D341Med (cell line): ENCODE measurements at places on chromosomes 6 and 20.

DNA sequence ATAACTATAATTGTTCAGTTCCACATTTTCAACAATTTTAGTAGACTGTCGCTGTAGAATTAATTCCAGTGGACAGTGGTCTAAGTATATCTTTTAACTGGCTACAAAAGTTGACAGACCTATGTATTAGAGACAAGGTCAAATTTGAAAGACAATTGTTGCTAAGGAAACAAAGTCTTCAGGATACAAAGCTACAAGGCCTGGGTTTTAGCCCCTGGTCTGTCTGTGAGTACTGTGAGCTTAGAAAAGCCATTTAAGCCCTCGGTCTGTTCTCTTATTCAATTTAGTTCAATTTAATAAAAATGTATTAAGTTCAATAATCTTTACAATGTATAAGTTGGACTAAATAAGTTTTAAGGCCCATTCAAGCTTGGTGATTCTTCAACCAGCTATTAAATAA is 352.5 kb downstream of the HDGFL1 start:
- no peak for DNase-seq

- DNase-seq = peak; percentile 48
Measured at GRCh38 chr20:35954907-35955251, 577 bp upstream of the SCAND1 start.

DNA sequence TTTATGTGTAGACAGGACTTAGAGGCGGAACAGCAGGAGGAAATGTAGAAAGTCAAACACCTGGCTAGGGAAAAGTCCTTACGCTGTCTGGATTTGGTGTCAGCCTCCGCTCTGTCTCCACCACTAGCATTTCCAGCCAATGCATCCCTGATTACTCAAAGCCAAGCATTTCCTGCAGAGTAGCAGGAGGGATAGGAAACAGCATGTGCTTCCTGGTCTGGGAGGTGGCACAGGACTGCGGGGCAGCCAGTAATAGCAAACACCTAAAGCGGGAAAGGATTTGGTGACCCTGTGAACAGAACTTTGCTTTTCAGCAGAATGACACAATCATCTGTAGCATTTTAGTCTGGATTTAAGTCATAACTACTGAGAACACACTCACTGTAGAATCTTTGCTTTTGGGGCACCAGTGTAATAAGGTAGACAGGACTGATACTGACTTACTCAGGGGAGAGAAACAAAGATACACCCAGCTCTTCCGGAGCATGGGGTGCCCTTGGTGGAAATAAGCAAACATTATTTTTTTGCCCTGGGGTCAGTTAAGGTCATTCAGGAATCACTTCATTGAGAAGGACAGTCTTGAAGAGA is 133.3 kb upstream of the AHI1 start:
- no peak for DNase-seq

- peak; percentile 70 for DNase-seq
Measured at GRCh38 chr20:63898882-63899558, 4.1 kb downstream of the DNAJC5 start.

DNA sequence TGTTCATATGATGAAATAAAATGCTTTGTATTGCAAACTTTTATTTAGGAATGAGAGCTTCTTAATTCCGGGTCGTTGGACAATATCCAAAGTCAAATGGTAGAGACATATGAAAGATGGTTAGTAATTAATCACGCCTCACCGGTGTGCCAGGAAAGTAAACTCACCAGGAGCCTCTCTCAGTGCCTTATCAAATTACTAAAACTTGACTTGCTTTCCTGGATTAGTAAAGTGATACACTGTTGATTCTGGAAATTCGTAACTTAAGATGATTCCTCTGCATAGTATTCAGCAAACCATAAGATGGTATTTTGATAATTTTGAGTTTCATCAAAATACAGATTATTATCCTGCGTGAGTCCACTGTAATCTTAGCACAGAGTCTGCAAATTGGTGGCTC is 115.2 kb downstream of the PAX1 start:
- no peak for DNase-seq

DNA sequence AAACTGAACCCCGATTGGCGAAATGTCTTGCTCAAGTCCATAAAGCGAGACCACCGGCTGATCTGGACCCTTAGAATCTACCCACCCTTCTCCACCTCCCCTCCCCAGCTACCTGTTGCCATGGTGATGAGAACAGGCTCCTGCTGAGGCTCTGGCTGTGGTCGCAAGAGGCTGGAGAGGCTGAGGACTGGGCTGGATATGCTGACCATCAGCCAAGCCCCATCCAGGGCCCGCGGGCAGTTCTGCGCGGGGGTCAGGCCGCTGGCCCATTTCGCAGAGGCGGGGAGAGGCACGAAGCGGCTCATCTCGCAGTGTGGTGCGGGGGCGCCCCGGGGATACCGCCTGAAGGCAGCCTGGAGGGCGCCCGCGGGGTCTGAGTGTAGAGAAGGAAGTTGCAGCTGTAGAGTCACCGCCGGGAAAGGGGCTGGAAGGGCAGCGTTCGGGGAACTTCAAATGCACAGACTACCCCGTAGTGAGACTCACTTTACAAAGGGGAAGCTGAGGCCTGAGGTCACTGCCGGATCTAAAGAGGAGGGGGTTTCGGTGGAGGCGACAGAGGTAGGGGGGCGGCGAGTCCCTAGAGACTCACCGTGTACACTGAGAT is 671 bp downstream of the TAPBP start:
- peak; percentile 52 for DNase-seq

DNA sequence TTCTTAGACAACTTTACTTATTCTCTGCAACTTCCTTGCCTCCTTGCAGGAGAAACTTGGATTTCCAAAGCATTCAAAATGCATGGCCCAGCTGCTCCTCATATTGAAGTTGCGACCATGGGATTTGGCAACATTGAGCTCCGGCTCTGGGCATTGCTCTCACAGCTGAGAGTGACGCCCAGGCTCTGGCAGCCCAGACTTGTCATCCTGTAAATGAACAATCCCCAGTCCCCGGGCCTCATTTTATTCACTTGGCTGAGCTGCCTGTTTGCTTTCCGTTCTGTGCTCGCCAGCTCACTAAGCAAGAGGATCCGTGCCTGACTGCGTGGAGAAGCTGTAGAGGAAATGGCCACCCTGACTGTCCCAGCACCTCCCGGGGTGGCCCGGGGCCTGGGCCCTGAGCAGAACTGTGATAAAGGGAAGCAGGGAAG is 119.5 kb upstream of the CD93 start:
- DNase-seq = no peak

DNA sequence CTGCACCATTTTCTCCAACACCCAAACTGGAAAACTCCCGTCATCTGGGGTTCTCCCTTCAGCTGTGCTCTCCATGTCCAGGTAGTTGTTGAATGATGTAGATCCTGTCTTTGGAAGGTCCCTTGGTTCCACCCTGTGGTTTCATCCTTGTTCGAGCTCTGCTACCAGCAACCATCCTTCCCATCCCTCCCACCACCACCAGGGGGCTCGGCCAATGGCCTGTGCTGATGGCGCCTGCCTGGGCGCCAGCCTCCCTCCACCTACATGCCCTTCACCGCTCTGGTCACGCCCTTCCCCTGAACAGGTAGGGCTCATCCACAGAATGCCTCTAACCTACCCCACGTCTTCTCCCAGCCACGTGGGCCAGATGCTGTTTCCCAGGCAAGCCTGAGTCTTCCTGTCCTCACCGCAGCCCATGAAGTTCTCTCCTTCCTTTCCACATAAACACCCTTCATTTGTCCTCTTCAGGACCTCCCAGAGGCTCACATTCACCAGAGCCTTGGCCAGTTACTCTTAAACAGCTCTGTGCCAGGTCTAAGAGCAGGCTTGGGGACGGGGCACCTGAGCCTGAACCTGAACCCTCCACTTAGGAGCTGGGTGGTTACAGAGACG is 75.1 kb upstream of the DUSP22 start:
- DNase-seq = no peak

- DNase-seq = no peak
Measured at GRCh38 chr6:2939315-2940009, 31.9 kb downstream of the SERPINB6 start.

GRCh38 chr6:1482381-1483166 is 93.2 kb downstream of the FOXF2 start:
- no peak for DNase-seq

DNA sequence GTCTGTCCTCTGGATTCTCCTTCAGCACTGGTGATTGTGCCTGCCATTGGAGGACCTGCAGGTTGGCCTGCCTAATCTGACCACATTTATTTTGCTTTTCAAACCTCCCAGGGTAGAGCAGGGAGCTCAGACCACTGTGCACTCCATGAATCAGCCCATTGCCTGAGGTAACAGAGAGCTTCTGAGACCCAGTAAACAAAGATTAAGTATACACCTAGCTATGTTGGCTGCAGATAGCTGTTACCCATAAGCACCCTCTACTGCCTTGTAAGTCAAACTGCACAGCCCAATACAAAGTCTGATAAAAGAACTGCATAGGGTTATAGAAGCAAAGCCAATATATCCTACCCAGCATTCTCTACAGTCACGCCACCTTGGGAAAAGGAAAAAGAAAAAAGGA is 338.7 kb downstream of the HTR1B start:
- no peak for DNase-seq

DNA sequence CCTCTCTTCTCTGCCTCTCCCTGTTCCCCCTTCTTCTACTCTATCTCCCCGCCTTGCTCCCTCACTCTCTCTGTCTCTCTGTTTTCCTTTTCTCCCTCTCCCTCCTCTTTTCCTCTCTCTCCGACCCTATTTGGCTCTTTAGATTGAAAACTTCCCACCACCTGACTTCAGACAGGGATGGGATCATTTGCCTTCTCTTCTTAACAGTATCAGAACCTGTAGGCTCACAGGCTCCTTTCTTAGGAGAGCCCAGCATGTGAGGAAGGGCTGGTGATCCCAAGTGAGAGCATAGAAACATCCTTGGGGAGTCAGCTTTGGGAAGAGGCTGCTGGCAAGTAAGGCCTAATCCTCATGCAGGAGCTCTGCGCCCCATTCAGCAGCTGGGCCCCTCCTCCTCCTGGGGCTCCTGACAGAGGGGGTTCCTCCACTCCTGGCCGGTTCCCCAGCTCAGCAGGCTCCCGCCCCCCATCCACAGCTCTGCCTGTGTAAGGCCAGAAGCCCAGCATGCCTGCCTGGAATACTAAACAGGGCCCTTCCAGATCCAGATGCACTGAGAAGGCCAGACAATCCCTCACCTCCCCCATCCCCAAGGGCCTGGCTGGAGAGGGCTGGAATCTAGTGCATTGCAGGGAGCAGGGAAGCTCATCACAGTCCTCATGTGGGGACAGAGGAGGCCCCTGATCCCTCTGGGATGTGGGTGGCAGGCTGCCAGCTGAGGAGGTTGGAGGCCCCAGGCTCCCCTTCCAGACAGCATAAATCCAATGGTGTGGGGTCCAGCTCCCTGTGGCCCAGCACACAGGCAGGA is 93.4 kb downstream of the PTPRT start:
- DNase-seq = no peak

GRCh38 chr20:1892119-1892385 is 3.2 kb upstream of the SIRPA start:
- DNase-seq = peak; percentile 51

- no peak for DNase-seq
Measured at GRCh38 chr6:37142050-37142614, 27.8 kb upstream of the PIM1 start.

DNA sequence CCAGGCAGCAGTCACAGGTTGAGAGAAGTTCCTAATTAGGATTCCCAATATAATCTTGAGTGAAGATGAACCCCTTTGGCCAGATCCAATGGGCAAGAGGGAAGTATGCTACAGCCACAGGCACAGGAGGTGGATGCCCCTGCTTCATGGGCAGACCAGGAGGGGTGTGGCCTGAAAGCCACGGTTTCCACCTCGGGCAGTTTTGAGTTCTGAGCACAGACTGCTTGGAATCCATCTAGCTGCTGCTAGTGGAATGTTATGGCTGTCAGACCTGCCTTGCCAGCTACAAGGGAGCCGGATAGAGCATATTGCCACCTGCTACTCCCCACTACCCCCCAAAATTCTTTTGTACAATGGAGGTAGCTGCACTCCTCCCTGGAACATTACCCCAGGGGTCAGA is 672.9 kb downstream of the HACE1 start:
- no peak for DNase-seq

DNA sequence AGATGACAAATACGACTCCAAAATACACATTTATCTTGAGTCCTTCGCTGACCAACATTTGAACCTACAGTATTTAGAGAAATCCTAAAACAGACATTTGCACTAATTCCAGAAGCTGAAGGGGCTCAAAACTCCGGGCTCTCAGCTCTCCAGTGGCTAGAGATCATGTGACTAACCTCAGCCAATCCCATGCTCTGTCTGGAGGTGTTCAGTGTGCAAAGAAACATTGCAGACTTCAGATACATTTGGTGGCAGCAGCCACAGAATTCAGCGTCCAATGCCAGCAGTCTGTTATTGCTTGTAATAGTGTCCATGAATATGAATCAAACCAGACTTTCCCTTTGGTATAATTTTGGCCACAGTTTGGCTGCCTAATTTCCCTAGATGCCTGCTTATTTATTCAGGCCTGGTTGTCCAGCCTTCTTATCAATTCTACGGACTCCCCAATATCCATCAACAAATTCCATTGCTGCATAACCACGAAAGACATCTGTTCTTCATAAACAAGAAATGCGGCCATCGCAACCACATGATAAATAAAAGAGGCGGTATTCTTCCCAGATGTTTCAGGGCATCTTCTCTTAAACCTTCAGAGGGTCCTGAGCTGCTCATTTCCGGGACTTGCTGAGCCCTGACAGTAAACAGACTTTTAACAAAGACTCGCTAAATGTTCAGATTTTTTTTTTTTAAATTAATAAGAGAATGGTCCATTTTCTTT is 14.5 kb upstream of the CYP24A1 start:
- no peak for DNase-seq

GRCh38 chr6:73309785-73310502 is 44.1 kb downstream of the DPPA5 start:
- DNase-seq = peak; percentile 89

DNA sequence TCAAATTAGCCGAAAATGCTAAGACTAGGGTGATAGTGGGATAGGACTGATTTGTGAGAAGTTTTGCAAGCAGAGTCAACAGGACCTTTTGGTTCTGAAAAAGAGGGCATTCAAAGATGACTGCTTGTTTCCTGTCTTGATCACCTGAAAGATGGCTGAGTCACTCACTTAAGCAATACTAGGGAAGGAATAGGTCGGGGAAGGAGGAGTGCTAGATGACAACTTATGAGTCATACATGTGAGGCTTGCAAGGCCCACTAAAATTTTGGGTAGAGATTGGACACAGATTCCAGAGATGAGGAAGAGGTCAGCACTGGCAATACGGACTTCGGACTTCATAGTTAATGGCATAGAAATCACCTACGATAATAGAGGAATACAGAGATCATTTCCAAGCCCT is 89.2 kb downstream of the FAM83B start:
- no peak for DNase-seq

GRCh38 chr20:44035924-44036323 is 121.3 kb downstream of the TOX2 start:
- DNase-seq = peak; percentile 15

- no peak for DNase-seq
Measured at GRCh38 chr6:83985308-83985713, 48.3 kb upstream of the MRAP2 start.

DNA sequence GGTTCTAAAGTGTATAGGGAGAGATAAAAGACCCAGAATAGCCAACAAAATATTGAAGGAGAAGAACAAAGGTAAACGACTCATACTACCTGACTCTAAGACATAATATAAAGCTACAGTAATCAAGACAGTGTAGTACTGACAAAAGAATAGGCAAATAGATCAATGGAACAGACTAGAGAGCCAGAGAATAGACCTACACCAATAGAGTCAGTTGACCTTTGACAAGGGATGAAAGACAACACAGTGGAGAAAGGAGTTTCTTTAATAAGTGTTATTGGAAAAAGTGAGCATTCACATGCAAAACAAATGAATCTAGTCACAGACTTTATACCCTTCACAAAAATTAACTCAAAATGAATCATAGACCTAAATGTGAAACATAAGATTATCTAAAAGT is 96.4 kb downstream of the ISM1 start:
- DNase-seq = no peak
